Effector CD8-positive, alpha-beta T cell (primary cell): ENCODE measurements at places on chromosomes 5 and 9.

GRCh38 chr5:149563466-149563865, 12.2 kb upstream of the CSNK1A1 start:
- DNase-seq: no peak

DNA sequence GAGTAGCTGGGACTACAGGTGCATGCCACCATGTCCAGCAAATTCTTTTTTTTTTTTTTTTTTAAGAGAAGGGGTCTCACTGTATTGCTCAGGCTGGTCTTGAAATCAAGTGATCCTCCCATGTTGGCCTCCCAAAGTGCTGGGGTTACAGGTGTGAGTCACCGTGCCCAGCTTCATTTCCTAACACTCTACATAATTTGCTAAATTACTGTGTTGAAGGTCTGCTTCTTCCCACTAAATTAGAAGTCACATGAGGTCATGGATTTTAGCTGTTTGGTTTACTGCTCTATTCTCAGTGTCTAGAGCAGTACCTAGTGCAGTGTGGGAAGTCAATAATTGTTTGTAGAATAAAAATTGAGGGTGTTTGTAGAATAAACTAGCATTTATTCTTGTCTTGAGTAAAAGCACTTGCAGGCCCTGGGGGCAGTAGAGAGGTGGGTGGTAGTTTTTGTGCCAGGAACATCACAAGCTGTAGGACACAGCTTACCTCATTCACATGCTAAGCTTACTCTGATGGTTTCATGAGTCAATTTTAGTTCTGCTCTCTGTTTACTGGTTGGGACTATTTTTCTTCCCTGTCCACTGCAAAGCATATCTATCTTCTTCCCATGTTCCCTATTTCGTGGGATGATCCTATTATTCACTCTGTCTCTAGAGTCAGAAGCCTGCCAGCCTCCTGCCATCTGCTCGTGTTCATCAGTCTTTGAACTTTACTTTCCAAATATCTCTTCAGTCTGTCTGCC, 7.0 kb downstream of the TEX48 start:
- DNase-seq: no peak

DNA sequence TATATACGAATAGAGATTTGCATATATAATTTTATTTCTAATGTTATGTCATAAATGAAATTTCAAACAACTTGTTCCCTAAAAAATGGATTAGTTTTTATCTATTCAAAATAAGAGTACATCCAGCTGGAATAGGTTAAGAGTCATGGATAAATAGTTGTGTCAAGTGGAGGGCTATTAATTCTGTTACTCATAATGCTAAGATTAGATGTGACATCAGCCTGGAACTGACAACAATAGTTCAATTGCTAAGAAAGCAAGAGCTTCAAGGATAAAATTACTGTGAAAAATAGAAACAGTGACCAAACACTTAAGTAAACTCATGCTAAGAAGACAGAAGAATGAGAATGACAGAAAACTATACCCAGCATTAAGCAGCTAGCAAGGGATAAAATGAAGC, 92.2 kb upstream of the CDH9 start:
- no peak for DNase-seq

GRCh38 chr5:19104948-19105347, 883.1 kb downstream of the CDH18 start:
- DNase-seq: no peak

- DNase-seq: peak; percentile 54
Measured at GRCh38 chr5:139710319-139711066, 62.3 kb downstream of the CXXC5 start.

DNA sequence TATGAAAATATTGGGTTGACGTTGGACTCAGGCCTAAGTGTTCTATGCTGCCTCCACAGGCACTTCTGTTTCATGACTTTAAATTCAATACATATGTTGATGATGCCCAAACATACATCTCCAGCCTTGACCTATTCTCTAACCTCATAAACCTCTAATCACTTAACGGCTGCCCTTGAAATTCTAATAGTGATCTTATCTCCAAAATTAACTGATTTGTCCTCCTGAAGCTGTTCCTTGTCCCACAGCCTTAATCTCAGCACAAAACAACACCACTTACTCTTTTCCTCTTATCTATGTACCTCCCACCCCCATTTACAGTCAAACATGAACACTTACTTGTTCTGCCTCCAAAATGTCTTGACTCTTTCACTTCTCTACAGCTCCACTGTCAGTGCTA, 43.3 kb downstream of the FGF10 start:
- DNase-seq: no peak

DNA sequence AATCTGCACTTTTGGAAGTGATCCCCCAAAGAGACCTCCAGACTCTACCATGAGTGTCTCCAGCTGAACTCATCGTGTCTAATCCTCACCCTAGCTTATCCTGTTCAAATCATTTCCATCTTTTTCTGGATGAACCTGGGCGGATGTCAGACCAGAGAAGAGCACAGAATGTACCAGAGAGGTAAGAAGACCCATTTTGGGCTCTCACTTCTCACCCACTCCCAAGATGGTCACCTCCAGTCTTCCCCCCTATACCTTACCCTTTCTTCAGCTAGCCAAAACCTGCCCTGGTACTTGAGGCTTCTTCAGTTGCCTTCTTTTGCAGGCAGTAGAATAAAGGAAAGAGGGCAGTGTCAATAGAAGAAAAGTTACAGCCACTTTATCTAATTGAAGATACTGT, 27.9 kb upstream of the ANXA2R start:
- DNase-seq: no peak

DNA sequence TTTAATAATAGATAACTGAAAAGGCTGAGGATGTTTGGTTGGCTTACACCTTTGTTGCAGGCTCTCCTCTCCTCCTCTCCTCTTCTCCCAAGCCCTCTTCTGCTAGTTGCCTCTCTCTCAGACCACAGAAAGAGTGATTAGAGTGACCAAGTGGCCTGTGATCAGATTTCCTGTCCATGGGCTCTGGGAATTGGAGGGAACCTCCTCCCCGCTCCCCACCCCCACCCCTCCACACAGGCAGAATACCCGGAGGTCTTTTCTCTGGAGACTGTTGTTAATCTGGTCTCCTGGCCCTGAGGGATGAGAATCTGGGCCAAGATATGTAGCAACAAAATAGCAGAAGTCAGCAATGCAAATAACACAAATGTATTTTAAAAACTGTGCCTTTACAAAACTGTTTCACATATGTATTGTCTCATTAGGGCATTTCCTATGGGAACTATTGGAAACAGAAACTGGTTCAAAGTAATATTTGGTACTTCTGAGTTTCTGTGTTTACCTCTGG, 361.3 kb downstream of the NR2F1-AS1 start:
- DNase-seq: no peak

- no peak for DNase-seq
Measured at GRCh38 chr9:68775003-68775730, 70.1 kb downstream of the PIP5K1B start.
